ENCODE measurements at places on chromosomes 1 and 21.

GRCh38 chr1:214292322-214292721 lies 11.4 kb downstream of the SMYD2 start:
- no peak for DNase-seq

DNA sequence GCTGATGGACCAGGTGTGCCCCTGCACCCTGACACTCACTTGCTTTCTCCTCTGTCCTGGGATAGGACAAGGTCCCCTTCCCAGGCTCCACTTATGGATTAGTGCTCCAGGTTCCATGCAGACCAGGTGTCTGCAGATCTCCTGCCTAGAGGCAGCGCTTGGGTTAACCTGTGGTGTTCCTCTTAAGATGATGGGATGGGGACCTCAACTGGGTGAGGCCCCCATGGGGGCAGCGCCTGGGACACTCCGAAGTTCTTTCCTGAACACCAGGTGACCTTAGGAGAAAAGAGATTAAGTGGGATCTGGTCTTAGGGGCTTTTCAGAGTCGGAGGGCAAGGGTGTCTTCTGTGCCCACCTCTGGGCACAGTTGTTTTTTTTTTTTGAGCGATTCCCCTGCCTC lies 21.2 kb downstream of the TNNT2 start:
- no peak for DNase-seq

GRCh38 chr1:156616463-156616862 lies 2.8 kb upstream of the HAPLN2 start:
- DNase-seq = no peak

- peak; percentile 34 for DNase-seq
These were observed 2.6 kb upstream of the CREG1 start for GRCh38 chr1:167555971-167556714.

GRCh38 chr1:168135116-168135920 lies 1.4 kb downstream of the GPR161 start:
- no peak for DNase-seq

GRCh38 chr1:54608566-54609230 lies 14.6 kb downstream of the FAM151A start:
- DNase-seq = no peak

DNA sequence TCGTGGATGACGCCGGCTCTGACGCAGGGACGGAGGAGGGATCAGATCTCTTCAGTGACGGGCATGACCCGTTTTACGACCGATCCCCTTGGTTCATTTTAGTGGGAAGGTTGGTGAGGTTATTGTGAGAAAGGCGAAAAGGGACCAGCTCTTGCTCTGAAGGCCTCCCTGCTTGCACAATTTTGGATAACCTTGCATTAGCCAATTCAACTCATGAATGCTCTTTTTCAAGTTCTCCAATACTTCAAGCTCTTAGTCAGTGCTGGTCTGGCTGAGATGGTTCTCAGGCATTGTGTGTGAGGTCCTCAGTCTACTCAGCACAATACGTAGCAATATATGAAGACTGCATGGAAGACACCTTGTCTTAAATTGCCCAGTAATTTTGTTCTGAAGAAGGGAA lies 72.6 kb upstream of the PGD start:
- DNase-seq = no peak

DNA sequence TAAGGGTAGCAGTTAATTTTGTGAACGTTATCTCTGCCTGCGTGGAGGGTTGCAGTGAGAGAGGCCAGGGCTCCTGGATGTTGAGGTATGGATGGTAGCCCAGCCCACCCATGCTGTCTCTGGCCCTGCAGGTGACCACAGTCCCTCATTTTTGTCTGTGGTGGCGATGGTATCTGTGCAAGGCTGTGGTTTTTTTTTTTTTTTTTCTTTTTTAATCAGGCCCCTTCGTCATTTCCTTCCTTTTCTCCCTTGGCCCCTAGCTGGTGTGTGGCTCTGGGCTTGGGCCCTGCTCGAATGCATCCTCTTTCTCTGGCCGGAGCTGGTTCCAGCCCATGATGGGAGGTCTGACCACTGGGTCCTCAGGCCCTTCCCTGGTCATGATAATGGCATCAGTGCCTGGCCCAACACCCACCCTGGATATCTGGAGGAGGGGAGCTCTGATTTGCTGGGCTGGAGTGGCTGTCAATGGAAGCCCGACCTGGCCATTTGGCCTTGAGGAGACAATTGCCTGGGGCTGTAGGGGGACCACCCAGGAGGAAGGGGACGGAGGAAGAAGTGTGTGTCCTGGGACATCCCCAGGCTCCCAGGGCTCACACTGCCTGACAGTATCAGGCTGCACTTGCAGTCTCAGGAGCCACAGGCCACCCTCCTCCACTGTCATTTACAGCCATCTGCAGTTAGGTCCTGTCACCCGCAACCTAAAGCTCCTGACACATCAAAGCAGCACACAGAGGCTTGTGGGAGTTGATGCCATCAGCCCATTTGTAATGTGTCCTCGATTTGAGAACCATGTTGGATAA lies 8.1 kb upstream of the RNF187 start:
- DNase-seq = no peak

DNA sequence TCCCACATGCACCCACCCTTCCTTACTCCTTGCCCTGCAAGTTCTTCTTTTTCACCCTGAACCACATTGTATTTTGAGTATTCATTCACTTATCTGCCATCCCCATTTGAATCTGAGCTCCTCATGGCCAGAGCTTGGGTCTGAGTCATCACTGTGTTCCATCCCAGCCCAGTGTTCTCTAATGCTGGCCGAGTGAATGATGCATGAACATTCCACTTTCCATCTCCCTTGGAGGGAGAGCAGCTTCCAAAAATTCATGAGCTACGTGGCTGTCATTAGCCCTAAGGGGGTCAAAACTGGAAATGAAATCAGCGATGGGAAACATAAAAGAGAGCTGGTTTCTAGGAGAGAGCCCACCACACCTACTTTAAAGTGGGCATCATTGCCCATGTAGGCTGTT lies 187.0 kb upstream of the USP24 start:
- no peak for DNase-seq

DNA sequence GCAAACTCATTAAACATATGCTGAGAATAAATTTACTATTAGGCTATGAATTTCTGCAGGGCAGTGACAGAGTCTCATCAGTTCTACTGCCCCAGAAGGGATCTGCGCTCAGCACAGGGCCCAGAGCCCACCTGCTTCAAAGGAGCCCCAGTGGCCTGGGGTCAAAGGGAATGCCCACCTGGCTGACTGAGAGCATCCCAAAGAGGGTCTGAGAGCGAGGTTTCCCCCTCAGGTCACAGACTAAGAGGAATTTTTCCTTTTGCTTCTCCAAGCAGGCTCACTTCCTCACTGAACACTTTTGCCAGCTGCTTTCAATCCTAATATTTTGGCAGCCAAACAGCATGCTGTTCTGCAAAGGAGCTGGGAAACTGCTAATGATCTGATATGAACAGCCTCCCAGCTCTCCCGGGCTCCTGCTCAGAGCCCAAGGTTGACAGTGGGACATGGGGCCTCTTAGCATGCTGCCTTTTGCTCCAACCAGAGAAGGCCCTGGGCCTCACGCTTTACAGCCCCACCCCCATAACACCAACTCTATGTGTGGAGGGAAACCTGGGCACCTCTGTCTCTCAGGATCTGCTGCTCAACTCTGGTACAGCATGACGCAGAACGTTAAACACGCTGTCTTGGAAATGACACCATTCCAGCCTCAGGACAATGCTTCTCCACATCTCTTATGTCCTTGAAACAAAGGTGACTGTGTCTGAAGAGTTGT lies 70.7 kb upstream of the SYT6 start:
- no peak for DNase-seq

DNA sequence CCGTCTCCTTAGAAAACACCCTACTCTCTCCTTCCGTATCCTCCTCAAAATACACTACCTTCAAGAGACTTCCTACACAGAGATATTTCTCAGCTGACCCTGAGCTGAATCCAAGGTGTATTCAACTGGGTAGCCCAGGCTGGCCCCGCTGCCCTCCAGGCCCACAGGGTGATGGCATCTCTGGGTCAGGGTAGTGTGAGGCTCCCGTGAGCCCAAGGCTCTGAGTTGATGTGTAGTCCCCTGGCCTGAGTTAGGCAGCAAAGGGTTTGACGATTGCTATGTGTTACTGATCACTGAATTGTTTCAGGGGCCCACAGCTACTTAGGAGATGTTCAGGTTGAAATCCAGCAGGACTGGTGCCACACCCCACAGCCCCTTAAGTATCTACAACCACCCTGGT lies 6.7 kb downstream of the INAVA start:
- no peak for DNase-seq

DNA sequence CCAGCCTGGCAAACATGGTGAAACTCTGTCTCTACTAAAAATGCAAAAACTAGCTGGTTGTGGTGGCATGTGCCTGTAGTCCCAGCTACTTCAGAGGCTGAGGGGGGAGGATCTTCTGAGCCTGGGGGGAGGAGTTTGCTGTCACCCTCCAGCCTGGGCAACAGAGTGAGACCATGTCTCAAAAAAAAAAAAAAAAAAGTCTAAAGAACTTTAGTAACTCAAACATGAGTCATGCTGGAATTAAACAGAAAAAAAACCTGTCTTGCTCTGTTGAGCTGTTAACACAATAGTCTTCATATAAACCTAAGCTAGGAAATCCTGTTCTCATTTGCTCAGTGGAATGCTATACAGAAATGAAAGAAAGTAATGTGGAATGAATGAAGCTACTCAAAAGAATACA lies 16.7 kb upstream of the DISP1 start:
- no peak for DNase-seq

- peak; percentile 33 for DNase-seq
These were observed 9.2 kb upstream of the TTC22 start for GRCh38 chr1:54810153-54810942.
